ENCODE measurements at places on chromosomes 3 and 15.

- DNase-seq: no peak
These were observed 144.1 kb upstream of the PRICKLE2 start for GRCh38 chr3:64369390-64369789.

GRCh38 chr3:111035902-111036301, 35.7 kb upstream of the NECTIN3 start:
- DNase-seq: no peak

DNA sequence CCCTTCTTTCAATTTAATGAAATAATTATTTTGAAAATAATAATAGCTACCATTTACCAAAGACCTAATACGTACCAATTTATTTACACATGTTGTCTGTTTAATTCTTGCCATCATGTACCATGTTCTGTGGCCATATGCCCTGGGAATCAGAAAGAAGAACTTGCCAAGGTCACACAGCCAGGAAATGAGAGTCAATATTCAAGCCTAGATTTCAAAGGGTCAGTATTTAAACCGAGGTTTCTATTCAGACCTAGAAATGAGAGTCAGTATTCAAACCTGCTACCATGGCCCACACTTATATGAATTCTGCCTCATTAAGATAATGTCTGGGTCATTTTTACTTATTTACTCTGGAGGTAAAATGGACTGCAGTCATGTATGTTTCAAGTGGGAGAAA, 103.6 kb upstream of the TBL1XR1 start:
- DNase-seq: no peak

- no peak for DNase-seq
These were observed 115.6 kb upstream of the LMCD1 start for GRCh38 chr3:8385848-8386620.
